ENCODE measurements at places on chromosomes 3 and 15.

- no peak for DNase-seq
Measured at GRCh38 chr15:52086011-52086786, 26.4 kb downstream of the BCL2L10 start.

- DNase-seq = no peak
Measured at GRCh38 chr3:58101499-58102389, 93.5 kb downstream of the FLNB start.

DNA sequence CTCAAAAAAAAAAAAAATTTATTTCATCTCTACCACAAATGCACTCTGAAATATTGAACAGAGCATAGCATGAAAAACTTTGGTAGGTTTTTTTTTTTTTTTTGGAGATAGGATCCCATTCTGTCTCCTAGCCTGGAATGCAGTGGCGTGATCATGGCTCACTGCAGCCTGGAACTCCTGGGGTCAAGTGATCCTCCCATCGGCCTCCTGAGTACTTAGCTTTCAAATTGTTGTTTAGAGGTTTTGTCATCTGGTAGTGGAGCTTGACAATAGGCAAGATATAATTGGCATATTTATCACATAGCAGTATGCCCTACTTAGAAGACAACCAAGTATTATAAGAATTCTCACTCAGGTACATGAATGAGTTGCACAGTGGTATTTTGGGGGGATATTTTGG is 234.2 kb upstream of the ST8SIA2 start:
- no peak for DNase-seq

- DNase-seq = no peak
Measured at GRCh38 chr3:194860725-194861124, 175.0 kb downstream of the FAM43A start.

GRCh38 chr15:53808058-53808706 is 48.7 kb upstream of the WDR72 start:
- no peak for DNase-seq

DNA sequence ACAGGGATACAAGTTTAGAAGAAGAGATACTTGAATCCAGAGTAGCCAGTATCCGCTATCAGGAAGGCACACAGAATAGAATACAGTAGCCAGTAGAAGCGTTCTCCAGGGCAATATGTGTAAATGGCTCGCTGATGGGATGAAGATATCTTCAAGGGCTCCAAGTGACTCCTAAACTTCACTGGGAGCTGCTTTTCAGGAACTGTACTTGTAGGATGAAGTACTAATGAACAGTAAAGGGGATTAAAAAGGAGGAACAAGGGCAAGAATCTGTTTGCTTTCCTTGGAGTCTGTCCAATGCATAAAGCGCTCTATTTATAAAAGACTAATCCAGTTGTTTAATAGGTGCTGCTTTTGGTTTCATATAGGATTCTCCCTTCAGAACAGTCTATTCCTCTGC is 78.4 kb downstream of the THRB start:
- no peak for DNase-seq

DNA sequence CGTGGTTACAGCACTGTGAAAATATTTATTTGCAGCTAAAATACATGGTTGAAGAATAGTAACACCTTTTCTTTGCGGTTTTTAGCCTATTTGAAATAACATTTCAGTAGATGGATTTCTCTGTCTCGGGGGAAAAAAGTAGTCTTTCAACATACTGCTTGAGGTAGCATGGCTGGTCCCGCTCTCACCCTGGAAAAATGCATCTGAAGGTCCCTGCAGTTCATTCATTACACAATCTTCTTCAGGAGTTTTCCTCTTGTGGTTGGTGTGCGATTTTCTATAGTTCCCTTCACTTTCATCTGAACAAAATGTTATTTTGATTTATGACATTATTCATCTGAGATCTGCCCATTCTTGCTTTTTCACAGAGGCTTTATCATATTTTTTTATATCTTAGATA is 75.9 kb downstream of the STRIT1 start:
- DNase-seq = no peak

DNA sequence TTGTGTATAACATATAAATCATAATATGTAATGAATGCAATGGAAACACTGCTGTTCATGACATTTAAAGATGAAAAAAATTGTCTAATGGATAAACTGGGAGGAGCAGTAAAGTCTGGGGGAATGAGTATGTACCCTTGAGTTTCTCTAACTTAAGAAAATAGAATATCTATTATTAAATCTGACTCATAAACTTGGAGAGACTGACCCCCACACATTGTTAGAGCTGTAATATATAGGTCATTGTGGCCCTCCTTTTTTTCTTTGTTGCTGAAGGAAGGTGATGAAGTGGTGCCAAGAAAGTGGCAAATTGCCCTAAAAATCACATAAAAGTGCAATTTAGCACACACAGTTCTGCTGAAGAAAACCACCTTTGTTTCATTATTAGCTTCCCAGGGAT is 389.8 kb upstream of the RARB start:
- DNase-seq = no peak

GRCh38 chr3:154018100-154018696 is 103.0 kb upstream of the ARHGEF26 start:
- DNase-seq = peak; percentile 5

- no peak for DNase-seq
Measured at GRCh38 chr15:33834892-33835743, 133.2 kb upstream of the CHRM5 start.

DNA sequence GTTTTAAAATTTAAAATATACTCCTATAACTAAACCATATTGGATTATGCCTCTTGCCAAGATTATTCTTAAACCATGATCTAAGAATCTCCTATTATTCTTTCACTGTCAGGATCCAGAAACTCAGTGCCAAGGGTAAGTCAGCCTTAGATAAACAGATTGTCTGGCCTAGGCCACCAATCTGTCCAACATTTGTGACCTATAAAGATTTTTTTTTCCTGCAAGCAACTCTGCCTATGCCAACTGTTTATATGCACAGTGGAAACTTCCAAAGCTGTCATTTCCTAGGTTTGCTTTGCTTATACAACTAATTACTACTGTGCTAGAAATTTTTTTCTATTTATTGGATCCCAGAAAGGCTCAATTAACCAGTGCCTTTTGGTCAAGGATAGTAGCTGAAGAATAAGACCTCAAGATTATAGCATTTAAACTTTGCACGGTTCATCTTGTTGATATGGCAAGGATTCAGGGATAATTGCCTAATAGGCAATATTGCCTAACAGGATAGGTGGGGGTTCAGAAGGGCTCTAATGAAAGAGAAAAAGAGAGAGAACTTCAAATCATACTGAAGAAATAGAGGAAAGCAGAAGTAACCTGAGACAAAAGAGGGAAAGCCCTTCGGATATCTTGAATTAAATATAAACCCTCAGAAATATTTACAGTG is 22.8 kb downstream of the GAP43 start:
- DNase-seq = no peak

DNA sequence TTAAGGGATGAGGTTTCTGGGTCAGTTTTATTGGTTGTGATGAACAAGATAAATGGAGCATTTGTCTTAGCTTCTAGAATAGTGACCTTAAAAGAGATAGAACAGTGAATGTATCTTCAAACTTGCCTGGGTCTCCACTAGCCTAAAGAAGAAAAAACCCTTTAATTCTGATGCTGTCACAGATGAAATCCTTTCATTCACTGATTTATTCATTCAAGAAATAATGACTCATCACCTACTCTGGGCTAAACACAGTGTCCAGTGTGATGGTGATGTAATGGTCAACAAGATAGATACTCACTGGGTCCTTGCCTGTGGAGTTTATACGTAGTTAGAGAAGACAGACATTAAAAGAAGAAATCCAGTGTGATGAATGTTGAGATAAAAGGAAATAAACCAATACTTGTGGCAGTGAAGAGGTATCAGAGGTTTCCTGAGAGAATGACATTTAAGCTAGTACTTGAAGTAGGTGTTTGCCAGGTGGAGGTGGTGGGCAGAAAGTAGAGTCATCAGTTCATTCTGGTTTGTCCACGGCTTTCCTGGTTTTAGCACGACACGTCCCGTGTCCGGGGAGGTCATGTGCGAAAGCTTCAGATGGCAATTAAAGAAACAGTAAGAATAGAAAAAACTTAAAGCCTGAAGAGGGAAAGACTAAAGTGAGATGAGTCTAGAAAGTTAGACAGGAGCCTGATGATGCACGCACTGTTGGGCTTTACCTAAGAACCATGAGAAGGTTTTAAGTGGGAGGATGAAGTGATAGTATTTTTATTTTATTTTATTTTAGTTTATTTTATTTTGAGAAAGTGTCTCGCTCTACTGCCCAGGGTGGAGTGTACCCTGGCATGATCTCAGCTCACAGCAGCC is 18.5 kb downstream of the PAK2 start:
- no peak for DNase-seq

GRCh38 chr15:64507293-64507802 is 47.0 kb downstream of the ZNF609 start:
- no peak for DNase-seq

DNA sequence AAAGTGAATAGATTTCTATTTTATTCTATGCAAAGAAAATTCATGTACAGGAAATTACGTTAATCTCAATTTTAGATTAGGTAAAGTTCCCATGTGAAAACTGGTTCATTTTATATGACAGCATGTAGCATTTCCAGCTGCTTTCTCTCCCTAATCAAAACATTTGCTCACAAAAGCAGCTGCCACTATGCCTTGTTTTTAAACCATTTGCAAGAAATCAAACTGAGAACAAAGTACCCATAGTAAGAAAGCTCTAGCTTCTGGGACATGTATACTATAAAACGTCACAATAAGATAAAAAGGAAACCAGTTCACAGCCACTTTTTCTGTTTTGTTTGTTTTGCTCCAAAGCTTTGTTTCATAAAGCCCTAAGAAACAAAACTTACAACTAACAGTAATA is 5.0 kb upstream of the CRYBG3 start:
- DNase-seq = no peak

DNA sequence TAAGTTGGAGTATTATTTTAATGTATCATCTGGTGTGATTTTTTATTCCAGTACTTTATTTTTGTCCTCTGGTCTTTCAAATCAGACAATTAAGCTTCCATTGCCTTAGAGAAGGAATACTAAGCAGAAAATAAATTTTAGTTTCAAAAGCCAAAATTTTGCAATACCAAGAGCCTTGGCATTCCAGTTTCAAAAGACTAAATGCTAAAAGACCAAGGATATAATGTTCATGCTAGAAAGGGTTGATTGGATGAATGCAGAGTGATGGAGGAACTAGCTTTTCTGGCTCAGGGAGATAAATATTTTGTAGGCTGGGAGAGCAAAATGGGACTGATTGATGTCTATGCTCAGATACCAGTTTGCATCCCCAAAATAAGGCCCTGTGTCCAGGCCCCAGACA is 6.2 kb downstream of the CD200 start:
- DNase-seq = no peak

GRCh38 chr15:47844437-47844836 is 127.1 kb downstream of the SEMA6D start:
- DNase-seq = no peak

DNA sequence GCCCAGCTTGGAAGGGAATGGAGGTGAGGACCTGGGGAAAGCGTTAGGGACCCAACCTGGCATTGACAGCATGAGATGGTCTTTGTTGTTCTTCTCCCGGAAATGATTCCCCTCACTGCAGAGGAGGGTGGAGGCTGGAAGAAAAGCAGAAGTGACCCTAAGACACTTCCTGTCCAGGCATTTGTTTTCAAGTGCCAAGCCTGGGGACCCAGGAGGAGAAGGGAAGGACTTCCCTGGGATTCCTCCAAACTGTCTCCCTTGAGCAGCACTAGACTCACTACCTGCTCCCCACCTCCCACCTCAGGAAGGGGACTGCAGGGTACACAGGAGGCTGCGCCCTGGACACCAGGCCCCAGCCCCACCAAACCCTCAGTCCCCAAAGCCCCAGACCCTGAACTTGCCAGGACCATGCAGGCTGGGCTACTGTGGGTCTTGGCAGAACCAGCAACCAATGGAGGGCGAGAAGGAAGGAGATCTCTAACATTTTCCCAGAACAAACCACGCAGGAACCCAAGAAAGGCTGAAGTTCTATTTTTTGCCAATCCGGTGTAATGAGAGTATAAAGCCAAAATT is 9.8 kb upstream of the VIPR1 start:
- DNase-seq = no peak

DNA sequence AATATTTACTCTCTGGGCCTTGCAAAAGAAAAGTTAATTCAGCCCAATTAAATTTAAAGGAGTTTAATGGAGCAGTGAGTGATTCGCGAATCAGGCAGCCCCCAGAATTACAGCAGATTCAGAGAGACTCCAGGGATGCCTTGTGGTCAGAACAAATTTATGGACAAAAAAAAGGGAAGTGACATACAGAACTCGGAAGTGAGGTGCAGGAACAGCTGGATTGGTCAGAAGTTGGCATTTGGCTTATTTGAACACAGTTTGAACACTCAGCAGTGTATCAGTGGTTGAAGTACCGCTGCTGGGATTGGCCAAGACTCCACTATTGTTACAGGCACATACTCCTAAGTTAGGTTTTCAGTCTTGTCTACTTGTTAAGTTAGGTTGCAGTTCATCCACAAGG is 145.0 kb upstream of the GAP43 start:
- DNase-seq = no peak

DNA sequence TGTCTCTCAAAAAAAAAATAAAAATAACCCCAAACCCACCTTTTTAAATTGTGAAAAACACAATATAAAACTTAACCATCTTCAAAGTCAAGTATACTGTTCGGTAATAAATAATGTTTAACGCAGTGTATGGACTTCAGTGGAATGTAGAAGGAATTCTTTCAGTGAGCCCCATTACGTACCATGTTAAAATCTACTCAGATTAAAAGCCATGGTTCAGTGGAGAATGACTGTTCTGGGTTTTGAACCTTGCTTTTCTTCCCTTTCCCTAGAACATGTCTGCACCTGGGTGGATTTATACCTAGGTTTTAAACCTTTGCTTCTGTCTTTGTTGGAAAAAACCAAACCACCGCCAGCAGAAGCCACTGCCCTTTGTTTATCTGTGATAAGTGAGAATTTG is 27.5 kb downstream of the DAG1 start:
- DNase-seq = no peak

DNA sequence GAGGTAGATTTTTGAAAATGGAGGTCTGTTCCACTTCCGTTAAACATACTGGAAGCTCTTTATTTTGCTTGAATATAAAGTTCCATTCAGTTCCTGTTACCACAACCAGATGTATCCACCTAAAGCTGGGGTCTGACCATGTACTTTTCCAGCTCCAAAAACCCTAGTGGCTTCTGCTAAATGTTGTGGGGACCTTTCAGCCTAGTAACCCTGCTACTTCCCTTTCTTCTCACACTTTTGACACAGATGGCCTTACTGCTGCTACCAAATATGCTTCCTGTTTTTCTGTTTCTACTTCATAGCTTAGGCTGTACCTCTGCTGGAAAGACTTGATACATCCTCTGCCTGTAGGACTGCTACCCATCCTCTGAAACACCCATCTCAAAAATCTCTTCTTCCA is 87.8 kb downstream of the COL6A6 start:
- no peak for DNase-seq

GRCh38 chr15:88491158-88491557 is 23.6 kb downstream of the MRPS11 start:
- no peak for DNase-seq
